ENCODE measurements at places on chromosomes 13 and 19.

DNA sequence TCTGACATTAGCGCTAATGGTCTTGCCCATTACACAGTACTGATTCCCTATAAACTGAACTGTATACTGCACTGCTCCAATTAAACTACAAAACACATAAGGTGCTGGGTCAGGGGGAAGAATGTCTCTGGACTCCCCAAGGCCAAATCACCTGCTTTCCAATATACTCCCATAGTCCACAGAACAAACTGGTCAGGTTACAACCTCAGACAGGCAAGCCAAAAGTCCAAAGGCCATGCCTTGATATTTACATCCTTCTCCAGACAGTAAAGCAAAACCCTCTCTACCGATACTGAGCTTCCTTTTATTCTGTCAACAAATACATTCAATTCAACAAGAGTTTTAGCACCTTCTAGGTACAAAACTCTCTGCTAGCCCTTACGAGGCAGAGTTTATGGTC, 8.9 kb downstream of the ZNF541 start:
- DNase-seq = no peak

DNA sequence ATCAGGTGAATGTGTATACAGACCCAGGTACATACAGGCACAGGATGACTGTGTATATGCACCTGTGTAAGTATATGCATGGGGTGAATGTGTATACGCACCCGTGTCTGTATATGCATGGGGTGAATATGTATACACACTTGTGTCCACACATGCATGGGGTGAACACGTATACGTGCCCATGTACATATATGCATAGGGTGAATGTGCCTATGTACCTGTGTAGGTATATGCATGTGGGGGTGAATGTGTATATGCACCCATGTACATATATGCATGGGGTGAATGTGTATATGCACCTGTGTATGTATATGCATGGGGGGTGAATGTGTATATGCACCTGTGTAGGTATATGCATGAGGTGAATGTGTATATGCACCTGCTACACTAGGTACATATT, 6.9 kb upstream of the ANGPTL8 start:
- no peak for DNase-seq

GRCh38 chr19:46107371-46107770, 17.1 kb downstream of the IGFL3 start:
- no peak for DNase-seq

- no peak for DNase-seq
Measured at GRCh38 chr13:82766732-82767321, 1115.4 kb downstream of the SLITRK1 start.

Data from Karpas-422 (cell line).